ENCODE measurements at places on chromosomes 5 and 9.
A peak's percentile ranks its signal among the peaks of the same experiment; 100 is the strongest.

DNA sequence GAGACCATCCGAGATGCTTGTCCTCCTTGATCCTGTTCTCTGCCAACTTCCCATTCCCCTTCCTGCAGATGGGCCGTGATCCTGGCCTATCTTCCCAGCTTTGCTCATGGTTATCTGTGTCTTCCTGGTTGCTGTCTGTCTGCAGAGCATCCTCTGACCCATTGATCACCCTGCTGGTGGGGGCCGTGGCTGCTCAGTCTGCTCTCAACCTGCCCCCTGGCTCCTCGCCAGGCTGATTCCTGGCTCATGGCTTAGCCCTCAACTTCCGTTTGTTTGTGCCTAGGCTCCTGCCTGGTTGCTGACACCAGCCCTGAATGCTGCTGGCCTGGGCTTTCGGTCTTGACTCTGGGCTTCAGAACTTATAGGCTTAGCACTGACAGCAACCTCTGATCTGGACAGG, 67.1 kb upstream of the SMIM15 start:
- DNase-seq, result no peak

GRCh38 chr5:84425365-84425881, 40.7 kb upstream of the EDIL3 start:
- DNase-seq, result no peak

DNA sequence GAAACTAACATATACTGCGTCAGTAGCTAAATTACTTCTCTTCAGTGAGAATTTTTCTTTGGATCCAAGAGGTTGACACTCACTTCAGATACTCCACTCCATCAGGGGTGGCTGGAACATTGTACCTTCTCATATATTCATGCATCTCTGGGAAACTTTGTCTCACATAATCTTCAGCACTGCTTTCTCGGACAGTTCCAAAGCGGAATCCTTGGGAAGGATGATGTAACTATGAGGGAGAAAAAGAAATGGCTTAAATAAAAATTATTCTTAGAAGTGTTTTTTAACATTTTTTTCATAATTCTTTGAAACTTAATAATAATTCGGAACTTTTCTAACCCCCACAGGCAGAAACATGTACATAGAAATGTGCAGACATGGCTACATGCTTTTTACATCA, 33.4 kb upstream of the PPP3R2 start:
- DNase-seq, result no peak

DNA sequence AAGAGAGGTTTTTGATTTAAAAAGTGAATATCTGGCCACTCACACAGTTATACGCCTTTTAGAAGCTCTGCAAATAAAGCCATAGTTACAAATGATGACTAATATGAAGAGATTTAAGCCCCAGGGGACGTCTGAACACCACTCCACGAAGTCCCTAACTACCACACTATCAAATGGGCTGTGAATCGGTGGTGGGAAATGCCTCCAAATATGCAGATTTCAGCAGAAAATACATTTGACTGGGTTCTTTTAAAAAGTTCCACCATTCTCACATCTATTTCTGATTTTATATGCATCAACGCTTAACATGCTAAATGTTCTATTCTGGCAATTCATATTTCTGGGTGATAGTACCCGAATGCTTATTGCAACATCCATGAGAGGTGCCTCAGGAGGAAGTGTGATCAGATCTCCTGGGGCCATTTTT, 22.5 kb downstream of the TICAM2 start:
- no peak for DNase-seq

DNA sequence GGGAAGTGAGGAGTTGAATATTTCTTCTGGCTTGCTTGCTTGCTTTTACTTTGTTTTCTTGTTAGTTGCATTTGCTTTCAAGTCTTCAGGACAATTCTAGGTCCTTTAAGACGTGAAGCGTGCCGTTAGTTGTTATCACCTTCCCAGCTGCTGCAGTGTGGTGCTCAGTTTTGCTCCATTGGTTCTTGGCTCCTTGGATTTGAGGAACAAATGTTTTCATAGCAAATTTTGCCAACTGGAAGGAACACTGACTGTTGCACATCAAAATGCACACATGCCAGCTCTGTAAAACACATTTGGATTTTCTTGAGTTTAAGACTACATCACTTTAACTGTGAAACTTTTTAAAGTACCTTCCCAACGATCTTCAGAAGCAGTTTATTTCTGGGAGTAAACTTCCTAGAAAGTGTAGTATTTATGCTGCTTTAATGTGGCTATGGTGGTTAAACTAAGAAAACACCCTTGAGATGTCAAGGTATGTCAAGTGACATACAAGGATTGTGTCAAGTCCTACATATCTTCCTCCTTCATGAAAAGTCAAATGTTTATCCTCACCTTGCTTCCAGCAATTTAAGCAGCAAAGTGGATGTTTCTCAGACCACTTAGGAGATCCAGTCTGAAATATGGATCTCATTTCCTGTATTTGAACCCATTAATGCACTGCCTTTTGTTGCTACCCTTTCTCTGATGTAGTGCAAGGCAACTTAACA, 24.9 kb downstream of the MOCS2 start:
- no peak for DNase-seq

DNA sequence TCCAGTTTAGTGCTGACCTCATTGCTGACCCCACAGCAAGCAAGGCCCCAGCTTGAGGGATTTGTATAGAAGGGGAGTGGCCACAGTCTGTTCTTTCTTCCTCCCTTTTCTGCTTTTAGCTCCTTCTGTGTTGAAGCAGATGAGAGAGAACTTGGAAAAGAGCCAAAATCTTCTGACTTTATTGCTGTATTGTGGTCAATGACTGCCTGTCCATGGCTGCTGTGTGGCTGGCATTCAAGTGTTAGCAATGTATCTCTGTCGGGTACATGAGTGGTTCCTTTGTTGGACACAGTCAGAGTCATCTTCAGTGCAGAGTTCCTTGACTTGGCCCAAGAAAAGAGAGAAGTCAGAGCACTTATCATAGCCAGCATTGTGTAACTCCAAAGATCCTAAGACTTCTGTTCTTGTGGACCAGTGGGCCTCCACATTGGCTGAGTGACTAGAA, 154.1 kb downstream of the LRRC70 start:
- DNase-seq, result peak; percentile 4

GRCh38 chr5:179680780-179681401, at the start of gene CBY3:
CBY3 (minus strand) TSS chr5:179681034; CDS start chr5:179680918, 116 bp downstream.
- no peak for DNase-seq

DNA sequence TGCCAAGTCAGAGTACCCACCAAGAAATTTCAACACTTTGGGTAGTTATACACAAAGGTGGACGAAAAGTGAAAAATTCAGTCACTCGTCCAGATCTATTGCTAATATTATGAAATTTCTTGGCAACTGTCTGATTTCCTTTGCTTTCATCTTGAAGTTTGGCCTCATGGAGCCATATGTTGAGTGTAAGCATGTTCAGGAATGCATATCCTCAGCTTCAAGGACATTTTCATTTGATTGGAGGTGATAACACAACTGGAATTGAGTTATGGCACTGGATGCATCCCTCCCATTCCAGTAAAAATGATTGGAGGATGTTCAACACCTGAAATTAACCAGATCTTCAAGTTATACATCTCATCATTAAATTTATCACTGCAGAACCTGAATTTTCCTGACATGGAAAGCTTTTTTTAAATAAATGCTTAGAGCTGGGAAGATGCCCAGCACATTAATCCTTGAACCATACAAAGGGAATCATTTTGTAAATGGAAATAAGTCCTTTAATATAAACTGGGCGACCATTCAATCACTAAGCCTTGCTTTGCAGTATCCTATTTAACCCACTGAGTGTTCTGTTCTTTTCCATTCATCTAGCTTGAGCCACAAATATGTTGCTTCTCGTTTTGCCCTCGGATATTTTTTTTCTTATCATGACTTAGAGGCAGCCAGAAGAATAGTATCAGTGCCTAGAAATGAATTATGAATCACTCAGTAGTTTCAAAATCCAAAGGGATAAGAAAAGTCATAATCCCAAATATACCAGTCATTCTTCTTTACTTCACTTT, 273.7 kb upstream of the PIK3R1 start:
- no peak for DNase-seq

- DNase-seq, result no peak
Measured at GRCh38 chr5:154505567-154505966, 27.5 kb upstream of the HAND1 start.

GRCh38 chr5:144531188-144531587, 360.5 kb downstream of the KCTD16 start:
- no peak for DNase-seq

GRCh38 chr9:23464275-23464674, 361.8 kb downstream of the ELAVL2 start:
- no peak for DNase-seq

- no peak for DNase-seq
Measured at GRCh38 chr5:97538912-97539311, 355.9 kb upstream of the RIOK2 start.

DNA sequence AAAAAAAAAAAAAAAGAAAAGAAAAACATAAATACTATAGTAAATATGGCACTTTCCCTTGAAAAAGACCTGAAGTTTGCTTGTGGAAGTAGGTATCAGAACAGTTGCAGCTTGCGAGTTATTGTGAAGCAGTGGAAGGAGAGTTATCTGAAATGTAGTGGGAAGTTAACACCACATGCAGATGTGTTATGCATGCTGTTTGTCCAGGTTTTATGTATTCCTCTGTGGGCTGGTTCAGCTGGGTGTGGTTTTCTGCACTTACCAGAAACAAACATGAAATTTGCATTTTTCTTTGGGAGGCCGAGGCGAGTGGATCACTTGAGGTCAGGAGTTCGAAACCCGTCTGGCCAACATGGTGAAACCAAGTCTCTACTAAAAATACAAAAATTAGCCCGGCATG, 42.1 kb upstream of the CTNNA1 start:
- DNase-seq, result no peak

- no peak for DNase-seq
Measured at GRCh38 chr5:80041527-80041926, 6.4 kb downstream of the THBS4 start.

DNA sequence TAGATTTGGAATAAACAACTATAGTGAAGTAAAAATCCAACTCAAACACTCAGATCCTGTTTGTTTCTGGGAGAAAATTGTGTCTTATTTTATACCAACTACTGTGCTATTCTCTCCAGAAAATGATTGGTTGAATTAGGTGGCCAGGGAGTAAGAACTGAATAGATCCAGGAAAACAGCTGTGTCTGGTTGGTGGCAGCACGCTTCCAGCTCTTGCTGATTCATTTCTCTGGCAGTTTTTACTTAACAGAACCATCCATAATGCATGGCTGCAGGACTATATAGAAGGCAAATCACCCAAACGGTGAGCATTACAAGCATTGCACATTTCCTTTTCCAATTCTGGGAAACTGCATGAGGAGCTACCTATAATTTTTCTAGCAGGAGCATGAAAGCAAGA, 29.5 kb downstream of the DMAC1 start:
- peak; percentile 9 for DNase-seq

DNA sequence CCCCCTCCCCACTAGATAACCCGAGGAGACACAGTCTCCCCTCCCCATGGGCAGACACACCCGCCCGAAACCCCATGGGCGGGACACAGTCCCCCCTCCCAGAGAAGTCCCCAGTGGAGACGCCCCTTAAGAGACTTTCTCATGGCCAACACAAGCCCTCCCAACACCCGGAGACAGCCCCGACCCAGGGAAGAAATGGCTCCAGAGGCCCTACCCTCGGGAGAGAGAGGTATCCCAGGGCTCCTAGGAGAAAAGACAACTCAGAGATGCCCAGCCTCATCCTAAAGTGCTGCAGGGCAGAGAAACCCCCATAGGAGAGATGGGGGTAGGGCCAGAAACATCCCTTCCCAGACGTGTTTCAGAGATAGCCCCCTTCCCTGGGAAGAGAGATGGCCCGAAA, 27.4 kb downstream of the PCDH1 start:
- DNase-seq, result no peak

DNA sequence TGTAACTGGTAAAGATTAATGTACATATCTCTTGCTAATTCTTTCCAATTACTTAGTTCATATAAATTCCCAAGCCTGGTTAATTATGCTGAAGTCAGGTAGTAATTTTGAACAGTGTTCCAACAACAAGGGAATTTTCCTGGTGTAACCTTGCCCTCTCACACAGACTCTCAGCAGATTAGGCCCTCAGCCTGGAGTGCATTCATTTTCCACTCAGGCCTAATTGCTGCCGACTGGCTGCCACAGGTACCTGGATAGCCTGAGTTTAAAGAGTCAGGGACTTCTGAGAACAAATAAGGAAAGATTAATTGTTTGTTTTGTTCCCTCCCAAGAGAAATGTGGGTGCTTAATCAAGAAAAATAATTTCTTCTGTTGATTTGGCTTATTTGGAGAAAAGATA, 71.4 kb downstream of the PPIC start:
- DNase-seq, result no peak

- peak; percentile 71 for DNase-seq
Measured at GRCh38 chr9:94668928-94669729, 29.8 kb upstream of the FBP1 start.

GRCh38 chr9:109232449-109233237, 65.6 kb upstream of the FRRS1L start:
- no peak for DNase-seq

GRCh38 chr5:137794863-137795262, 40.7 kb upstream of the HNRNPA0 start:
- DNase-seq, result no peak

GRCh38 chr5:93995126-93995621, 253.8 kb upstream of the POU5F2 start:
- DNase-seq, result no peak

GRCh38 chr5:119360905-119361593, 5.2 kb downstream of the TNFAIP8 start:
- no peak for DNase-seq

GRCh38 chr5:96776621-96777020, 31.1 kb downstream of the ERAP1 start:
- DNase-seq, result no peak

GRCh38 chr5:153714798-153715197, 224.3 kb downstream of the GRIA1 start:
- DNase-seq, result no peak

- DNase-seq, result no peak
Measured at GRCh38 chr5:56164376-56164775, 68.8 kb downstream of the ANKRD55 start.

DNA sequence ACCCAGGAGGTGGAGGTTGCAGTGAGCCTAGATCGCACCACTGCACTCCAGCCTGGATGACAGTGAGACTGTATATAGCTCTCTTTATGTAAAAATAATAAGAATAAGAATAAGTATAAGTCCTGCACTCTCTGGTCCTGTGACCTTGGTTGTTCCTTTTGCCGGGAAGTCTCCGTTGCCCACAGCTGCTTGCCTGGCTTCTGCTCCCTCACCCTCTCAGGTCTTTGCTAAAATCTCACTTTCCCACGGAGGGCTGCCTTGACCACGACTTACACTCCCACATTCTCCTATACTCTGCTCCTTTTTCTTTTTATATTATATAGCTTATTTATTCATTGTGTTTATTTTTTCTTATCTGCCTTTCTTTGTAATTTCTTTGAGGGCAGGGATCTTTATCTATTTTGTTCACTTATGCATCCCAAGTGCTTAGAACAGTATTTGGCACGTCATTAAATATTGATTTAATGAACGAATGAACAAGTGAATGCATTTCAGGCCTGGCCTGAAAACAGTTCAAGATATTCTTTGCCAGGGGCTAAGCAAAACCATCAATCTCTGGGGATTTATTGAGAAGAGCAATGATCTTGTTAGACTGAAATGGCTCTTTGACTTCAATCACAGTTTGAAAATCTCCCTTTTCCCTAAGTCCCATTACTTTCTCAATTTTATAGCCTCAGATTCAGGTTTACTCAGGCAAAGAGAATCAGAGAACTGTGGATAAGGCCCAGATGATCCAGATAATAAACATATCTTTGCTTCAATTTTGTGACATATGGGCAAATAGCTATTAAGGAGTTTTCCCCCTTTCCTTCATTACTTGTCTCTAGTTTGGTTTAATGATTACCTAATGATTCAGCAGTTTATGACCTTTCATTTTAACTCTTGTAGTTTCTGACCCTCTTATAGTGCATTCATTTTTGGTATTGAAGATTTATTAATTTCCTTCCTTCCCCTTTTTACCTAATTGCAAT, 60.8 kb upstream of the TMC1 start:
- no peak for DNase-seq

Data from common myeloid progenitor, CD34-positive (primary cell).